NCI-H1417 (cell line): ENCODE measurements at places on chromosomes 12 and 14.

- no peak for DNase-seq
These were observed 393.7 kb upstream of the TMEM132C start for GRCh38 chr12:127873306-127873705.

- no peak for DNase-seq
These were observed 2.0 kb upstream of the CPNE8 start for GRCh38 chr12:38907201-38907923.

GRCh38 chr12:23211384-23212320 is 586.7 kb downstream of the ETNK1 start:
- peak; percentile 2 for DNase-seq

GRCh38 chr14:76354310-76354709 is 21.6 kb upstream of the ESRRB start:
- no peak for DNase-seq

- DNase-seq, result no peak
These were observed 11.1 kb upstream of the GPX2 start for GRCh38 chr14:64953661-64954060.

DNA sequence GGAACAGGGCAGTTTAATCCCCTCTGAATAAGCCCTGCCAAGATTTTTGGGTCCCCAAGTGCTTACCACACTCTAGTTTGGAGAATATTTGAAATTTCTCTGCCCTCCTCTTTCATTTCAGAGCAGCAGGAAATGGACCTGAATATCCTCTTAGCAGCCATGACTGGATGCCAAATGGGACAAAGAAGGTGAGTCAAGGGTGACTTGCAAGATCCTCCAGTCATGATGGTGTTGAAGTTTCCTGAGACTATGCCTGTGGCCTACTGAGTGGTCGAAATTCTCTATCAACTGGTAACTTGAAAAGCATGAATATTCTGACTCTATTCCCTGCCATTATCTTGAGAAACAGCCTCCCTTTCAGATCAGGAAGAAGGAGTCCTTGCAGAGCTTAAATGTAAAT is 1674.7 kb upstream of the SEL1L start:
- DNase-seq, result no peak

DNA sequence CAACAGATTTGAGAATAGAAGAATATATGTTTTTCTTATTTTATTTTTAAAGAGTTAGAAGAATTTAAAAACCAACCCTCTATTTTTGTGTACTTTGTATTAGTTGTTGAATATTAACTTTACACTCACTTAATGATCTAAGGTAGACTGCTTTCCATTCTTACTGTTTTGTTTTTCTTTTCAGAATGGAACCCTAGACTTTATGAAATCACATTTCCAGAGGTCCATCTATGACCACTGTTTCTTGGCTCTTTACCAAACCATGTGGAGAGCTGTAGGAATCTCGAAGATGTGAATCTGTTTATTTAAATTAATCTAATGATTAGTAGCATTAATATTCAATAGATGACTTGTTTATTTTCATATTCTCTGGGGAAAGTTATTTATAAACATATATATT is 7.2 kb upstream of the PIK3C2G start:
- DNase-seq, result no peak

- no peak for DNase-seq
These were observed 32.4 kb downstream of the PLXNC1 start for GRCh38 chr12:94180558-94181296.

DNA sequence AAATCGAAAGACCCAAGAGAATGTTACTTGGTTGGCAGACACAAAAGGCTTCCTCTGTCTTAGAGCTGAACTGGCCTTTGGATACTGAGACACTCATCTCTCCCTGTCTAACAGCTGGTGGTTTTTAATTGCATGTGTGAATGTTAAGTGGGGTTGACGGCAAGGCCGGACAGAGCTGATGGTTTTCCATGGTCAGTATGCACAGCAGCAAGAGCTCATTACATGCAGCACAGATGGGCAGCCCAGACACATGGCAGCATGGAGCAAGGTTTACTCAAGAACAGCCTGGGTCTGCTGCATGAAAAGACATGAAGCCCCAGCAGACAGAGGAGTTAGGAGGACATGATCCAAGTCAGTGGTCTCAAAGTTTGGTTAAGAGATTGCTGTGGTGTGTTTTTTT is 27.8 kb upstream of the CACNA2D4 start:
- DNase-seq, result no peak

DNA sequence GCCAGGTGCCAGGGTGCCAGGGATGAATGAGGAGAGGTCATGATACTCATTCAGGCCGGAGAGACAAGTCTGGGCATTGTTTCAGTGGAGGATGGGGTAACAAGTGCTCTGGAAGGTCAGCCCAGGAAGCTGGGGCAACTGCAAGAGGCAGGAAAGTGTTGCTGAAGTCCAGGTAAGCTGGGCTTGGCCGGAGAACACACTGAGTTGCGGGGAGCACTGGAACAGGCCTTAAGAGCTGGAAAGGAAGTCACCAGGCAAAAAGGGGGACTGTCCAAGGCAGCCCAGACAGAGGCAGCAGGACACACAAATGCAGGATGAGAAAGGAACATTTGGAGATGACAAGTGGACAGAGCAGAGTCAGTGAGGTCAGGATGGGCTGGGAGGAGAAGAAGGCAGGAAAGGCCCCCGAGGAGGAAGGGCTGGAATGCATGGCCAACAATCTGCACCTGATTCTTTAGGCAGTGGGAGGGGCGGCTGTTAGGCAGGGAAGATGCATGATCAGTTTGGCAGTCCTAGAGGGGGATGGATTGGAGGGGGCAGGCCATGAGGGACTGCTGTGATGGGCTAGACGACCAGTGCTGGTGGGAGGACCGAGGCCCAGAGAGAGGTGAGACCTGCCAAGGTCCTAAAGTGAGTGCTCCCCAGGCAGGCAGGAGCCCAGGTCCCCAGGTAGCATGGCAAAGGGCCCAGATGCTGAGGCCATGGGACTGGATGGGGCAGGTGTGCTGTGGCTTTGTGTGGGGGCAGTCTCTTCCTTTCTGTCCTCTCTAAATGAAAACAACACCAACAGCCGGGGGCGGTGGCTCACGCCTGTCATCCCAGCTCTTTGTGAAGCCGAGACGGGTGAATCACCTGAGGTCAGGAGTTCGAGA is 17.2 kb upstream of the HHIPL1 start:
- DNase-seq, result no peak

- no peak for DNase-seq
These were observed 49.4 kb downstream of the GPATCH2L start for GRCh38 chr14:76201162-76201561.

DNA sequence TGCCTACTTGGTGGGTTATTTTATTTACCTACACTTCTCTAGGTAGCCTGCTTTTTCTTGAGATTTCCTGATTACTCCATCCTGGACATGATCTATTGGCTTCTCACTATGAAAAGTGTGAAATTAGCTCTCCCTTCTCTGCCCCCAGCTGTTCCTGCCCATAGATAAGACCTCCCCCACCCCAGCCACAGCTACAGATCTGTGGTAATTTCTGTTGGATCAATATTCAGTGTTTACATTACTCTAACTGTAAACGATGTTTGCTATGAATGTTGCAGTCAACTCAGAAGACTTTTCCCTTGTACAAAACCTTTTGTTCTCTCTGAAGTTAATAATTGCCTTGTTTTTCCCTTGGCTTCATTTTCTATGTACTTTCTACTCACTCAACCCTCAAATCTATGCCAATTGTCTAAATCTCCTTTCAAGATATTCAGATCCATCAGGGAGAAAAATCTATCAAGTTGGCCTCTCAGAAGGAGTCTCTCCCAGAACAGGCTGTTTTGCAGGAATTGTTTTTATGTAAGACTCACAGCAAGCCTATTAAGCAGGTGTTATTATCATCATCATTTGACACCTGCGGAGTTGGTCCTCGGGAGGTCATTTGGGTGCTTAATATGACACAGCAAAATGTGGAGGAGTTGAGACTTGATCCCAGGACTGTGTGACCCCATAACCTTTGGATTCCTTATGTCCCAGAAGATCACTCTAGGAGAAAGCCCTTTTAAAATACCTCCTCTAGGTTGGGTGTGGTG is 227.4 kb downstream of the SUDS3 start:
- DNase-seq, result no peak

DNA sequence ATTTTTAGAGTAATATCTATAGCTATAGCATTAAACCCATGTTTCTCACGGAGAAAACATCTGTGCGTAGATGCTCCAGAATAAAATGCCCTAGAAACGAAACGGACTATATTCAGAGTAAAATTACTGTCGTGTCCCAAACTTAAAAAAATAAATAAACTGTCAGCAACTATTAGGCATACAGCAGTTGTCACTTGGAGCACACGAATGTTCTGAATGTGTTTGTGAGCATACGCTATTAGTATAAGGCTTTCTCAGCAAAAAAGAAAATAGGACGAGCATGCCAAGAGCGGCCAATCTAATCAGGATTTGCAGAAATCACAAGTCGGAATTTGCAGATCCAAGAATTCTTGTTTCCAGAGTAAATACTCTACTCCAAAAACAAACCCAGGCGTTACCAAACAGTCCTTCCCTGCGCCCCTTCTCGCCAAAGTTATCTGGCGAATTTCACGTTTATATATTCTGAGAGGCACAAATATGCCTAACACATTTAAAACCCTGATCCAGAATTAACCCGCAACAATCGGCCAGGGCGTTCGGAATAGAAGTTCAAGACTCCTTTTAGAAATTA is 836 bp downstream of the PTPN21 start:
- DNase-seq, result peak; percentile 46

GRCh38 chr12:65799331-65799730 is 25.0 kb upstream of the HMGA2 start:
- no peak for DNase-seq

GRCh38 chr14:93319494-93319893 is 13.3 kb downstream of the BTBD7 start:
- no peak for DNase-seq

DNA sequence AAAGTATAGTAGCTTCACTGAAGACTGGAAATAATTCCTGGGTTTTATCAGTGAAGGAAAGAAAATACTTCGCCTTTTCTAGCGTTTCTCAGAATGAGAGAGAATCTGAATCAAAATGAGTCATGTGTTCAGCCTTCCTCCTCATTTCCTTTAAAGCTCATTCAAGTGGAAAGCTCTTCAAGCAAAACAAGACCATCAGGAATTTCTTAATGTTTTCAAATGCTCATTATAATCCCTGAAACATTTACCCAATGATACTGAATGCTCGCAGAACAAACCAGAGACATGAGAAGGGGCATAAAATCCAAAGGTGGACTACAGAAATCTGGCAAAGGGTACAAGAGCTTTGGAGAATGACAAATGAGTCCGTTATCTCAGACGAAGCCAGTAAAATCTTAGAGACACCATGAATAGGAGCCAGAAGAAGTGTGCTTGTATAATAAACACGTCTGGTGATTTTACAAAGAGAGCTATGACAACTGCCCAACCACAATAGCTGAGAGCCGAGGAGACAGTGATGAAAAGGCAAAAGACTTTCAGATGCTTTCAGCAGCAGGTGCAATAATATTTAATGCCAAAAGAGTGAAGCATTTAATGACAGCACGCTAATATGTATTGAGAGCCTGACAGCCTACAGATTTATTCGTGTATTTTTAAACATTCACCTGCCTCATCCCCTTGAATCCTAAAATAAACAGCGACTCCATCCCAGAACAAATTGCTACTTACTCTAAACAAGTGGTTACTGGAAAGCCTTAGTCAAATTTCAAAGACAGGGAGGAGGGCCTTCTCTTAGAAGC is 19.0 kb downstream of the SPRING1 start:
- DNase-seq, result peak; percentile 95

- peak; percentile 60 for DNase-seq
These were observed 178.5 kb downstream of the SLC35F4 start for GRCh38 chr14:57687416-57687815.

DNA sequence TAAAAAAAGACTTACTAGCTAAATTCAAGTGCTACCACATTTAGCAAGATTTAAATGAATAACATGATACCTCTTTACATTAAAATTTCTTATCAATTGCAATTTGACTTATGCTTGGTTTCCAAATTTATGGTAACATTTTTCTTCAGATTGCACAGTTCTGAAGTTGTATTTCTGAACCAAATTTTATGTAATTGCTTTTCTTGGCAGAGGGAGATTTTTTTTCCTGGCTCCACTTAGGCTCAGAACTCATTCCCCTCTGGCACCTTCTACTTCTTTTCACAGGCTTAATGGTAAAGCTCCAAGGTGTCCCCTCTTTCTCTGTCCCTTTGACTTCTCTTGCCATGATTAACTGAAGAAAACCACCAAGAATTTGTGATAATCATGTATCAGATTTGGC is 99.8 kb upstream of the TMTC1 start:
- no peak for DNase-seq

DNA sequence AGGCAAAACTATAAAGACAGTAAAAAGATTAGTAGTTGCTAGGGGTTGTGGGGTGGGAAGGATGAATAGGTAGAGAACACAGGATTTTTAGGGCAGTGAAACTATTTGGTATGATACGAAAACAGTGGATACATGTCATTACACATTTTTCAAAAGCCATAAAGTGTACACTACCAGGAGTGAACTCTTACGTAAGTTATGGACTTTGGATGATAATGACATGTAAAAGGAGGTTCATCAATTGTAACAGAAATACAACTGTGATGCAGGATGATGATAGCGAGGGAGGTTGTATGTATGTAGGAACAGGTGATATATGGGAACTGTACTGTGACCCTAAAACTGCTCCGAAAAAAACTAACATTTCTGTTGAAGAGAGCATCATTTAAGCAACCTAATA is 15.1 kb upstream of the FGF6 start:
- no peak for DNase-seq

DNA sequence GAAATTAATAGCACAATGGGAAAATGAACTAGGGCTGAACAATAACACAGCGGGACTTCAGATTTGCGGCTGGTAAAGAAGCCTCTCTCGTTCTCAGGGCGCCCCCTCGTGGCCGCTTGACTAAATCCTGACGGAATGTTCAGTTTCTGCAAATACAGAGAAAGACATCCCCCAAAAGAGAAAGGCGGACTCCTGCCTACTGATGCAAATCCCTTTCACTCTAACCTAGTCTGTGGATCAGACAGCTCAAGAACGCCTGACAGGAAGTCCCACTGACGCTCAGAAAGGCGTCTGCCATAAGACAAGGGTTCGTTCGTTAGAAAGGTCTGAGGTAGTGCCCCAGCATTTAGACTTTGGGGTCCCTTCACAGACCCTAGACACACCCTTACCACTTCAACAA is 2.5 kb downstream of the NUAK1 start:
- peak; percentile 86 for DNase-seq

- peak; percentile 31 for DNase-seq
These were observed 151.5 kb downstream of the ATXN7L3B start for GRCh38 chr12:74689071-74689655.

GRCh38 chr14:23567186-23568020 is at the start of gene AP1G2:
Gene AP1G2 (minus strand): TSS chr14:23567791. CDS start chr14:23567314, 477 bp downstream.
- peak; percentile 71 for DNase-seq
